Lung (tissue), 17 donors: ENCODE measurements at places on chromosomes 2 and 18. TPM values are rescaled to one million over a fixed set of nuclear protein-coding genes. Genes with fewer than 3 reads are reported as not detected.

- DNase-seq = no peak
- H3K4me3 ChIP-seq = no peak overlapping the region
- no peaks in the 10 kb centered on the region for H3K27me3 ChIP-seq
Measured at GRCh38 chr2:210839034-210839433, 282.6 kb downstream of the CPS1 start.

DNA sequence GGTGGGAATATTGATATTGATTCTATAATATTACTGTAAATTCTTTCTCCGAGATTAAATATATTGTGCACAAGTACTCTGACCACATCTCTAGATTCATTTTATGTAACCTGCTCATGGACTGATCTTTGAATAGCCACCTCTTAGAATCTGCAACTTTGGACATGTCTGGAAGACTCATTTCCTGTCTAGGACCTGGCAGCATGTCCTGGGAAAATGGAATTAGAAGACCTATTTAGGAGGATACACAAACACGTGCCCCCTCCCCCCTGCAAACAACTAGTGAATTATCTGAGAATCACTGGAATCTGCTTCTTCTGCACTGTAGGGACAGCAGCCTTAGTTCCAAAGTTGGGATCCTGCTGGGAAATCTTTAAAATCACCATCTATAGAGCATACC, 94.1 kb downstream of the UBE2E3 start:
- no peaks in the 10 kb centered on the region for H3K27me3 ChIP-seq
- no peak for DNase-seq
- no peaks in the 10 kb centered on the region for H3K36me3 ChIP-seq
- no peak overlapping the region for H3K27ac ChIP-seq
- no peak overlapping the region for H3K4me3 ChIP-seq

DNA sequence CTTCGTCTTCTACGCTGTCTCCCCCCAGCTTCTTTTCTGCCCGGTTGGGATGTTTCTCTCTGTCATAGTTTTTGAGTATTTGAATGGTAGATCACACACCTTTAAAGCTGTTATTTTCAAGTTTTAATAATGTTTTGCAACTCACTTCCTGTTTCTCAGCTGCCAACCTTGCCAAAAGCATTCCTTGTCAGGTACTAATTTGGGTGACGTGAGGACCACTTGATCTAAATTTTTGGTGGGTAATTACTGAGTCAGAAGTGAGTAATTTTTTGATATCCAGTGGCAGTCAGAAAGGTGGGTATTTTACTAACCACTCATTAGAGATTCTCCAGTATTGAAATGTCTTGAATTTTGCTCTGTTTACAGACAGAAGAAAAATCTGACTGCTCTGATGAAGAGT, 852.4 kb upstream of the FANCL start:
- H3K27me3 ChIP-seq = no peaks in the 10 kb centered on the region
- no peak for DNase-seq
- no peak overlapping the region for H3K4me3 ChIP-seq
- no peaks in the 10 kb centered on the region for H3K4me1 ChIP-seq

DNA sequence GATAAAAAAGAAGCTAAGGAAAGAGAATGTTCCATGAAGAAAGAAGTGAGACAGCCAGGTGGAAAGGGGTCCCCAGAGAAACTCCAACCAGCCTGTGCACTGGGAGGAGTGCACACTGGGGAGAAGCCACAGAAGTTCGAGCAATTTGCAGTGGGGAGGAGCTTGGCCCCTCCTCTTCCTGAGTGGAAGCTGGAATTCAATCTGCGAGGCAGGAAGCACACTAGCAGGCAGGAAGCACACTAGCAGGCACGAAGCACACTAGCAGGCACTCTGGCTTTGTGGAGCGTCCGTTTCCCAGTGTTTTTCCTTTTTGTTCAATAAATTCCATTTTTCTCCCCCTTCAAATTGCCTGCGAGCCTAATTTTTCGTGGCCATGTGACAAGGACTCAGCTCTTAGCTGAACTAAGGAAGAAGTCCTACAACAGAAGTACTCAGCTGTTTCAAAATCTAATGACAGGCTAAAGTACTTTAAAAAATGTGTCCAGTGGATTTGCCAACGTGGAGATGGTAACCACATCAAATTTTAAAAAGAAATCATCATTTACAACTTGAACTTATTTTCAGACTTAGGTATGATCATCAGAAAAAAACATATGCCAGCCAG, 21.4 kb upstream of the SPIRE1 start:
- H3K27me3 ChIP-seq = no peaks in the 10 kb centered on the region
- H3K4me3 ChIP-seq = no peak overlapping the region
- H3K36me3 ChIP-seq = peaks cover 10% of the 10 kb centered on the region
- H3K27ac ChIP-seq = peak overlapping the region; percentile 95

GRCh38 chr18:55390898-55391297, 197.1 kb downstream of the TCF4 start:
- peaks cover 19% of the 10 kb centered on the region for H3K4me1 ChIP-seq
- no peak overlapping the region for H3K27ac ChIP-seq
- no peaks in the 10 kb centered on the region for H3K36me3 ChIP-seq
- H3K27me3 ChIP-seq = no peaks in the 10 kb centered on the region

DNA sequence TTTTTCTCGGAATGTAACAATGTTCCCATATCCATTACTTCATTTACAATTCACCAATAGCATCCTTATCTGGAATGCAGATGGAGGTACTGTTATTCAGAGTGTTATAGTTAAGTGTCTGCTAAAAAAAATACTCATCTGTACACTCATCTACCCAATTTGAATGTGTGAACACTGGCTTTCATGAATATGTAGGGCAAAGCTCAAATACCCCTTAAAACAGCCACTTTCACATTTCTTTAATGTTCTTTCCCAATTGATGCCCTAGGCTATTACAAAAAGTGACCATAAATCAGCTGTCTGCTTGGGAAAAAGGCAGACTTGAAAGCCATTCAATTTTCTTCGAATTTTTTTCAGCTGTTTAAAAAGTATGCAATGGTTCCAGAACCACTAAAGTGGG, 796.3 kb upstream of the FSHR start:
- H3K4me3 ChIP-seq = no peak overlapping the region
- H3K27ac ChIP-seq = no peak overlapping the region
- no peaks in the 10 kb centered on the region for H3K27me3 ChIP-seq
- peaks cover 2% of the 10 kb centered on the region for H3K4me1 ChIP-seq
- no peak for DNase-seq

- no peaks in the 10 kb centered on the region for H3K4me1 ChIP-seq
- H3K27ac ChIP-seq = no peak overlapping the region
- H3K36me3 ChIP-seq = no peaks in the 10 kb centered on the region
- no peaks in the 10 kb centered on the region for H3K27me3 ChIP-seq
- DNase-seq = no peak
Measured at GRCh38 chr2:213281156-213281555, 3.1 kb upstream of the SPAG16 start.

- H3K4me3 ChIP-seq = no peak overlapping the region
- no peak overlapping the region for H3K27ac ChIP-seq
- no peaks in the 10 kb centered on the region for H3K27me3 ChIP-seq
- H3K36me3 ChIP-seq = no peaks in the 10 kb centered on the region
Measured at GRCh38 chr18:22822841-22823508, 110.2 kb upstream of the RBBP8 start.

DNA sequence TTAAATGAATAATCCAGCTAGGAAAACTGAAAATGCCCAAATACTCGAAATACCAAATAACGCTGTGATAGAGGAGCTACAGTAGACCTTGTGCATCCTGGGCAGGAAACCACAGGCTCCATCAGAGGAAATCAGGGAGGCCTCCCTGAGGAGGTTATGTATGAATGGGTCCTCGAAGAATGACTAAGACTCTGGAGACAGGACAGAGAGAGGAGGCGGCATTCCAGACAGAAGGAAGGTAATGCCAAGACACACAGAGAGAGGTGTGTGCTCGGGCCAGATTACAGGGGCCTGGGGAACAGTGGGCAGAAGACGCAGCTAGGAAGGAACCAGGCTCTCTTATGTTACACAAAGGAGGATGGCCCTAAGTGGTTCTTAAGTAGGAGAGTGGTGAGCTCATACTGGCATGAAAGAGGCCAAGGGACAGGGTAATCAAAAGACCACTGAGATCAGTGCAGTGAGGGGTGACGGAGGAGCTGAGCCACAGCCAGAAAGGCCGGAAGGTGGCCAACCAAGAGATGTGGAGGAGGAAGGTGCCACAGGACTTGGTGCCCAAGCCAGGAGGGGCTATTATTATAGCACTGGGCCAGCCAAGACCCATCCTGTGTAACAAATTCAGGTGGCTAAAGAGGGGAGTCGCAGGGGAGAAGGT, 9.9 kb downstream of the ST3GAL5 start:
- H3K4me1 ChIP-seq = no peaks in the 10 kb centered on the region
- no peak for DNase-seq
- no peaks in the 10 kb centered on the region for H3K27me3 ChIP-seq
- no peak overlapping the region for H3K27ac ChIP-seq

DNAJC5G gene
- not detected for total RNA-seq

GRCh38 chr2:158393886-158394285, 62.7 kb downstream of the CCDC148 start:
- no peak overlapping the region for H3K27ac ChIP-seq
- DNase-seq = no peak
- H3K4me3 ChIP-seq = no peak overlapping the region

CPLX4 gene
- not detected for total RNA-seq

DNA sequence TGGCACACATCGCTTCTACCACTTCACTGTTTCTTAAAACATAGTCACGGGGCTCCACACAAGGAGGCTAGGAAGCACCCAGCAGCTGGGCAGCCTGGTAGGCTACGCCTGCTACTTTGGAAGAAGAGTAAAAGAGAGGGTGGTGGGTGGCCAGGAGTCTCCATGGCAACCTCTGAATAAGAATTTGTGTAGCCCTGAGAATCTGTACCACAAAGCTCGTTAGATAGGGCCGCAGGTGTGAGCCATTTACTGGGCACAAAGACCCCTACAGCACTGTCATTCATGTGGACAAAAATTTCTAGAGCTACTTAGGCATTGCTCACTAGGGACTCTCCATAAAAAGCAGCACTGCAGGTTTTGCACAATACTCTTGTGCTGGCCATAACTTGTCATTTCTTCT, 166.4 kb upstream of the MSH6 start:
- H3K4me3 ChIP-seq = no peak overlapping the region
- H3K36me3 ChIP-seq = no peaks in the 10 kb centered on the region
- no peaks in the 10 kb centered on the region for H3K4me1 ChIP-seq
- no peaks in the 10 kb centered on the region for H3K27me3 ChIP-seq
- DNase-seq = no peak

- DNase-seq = no peak
- H3K27me3 ChIP-seq = no peaks in the 10 kb centered on the region
- H3K27ac ChIP-seq = no peak overlapping the region
- H3K36me3 ChIP-seq = no peaks in the 10 kb centered on the region
Measured at GRCh38 chr2:3769766-3770165, 66.4 kb downstream of the DCDC2C start.

- H3K4me3 ChIP-seq = no peak overlapping the region
- H3K27ac ChIP-seq = peak overlapping the region; percentile 6
- no peaks in the 10 kb centered on the region for H3K27me3 ChIP-seq
- H3K4me1 ChIP-seq = peaks cover 32% of the 10 kb centered on the region
- no peaks in the 10 kb centered on the region for H3K36me3 ChIP-seq
Measured at GRCh38 chr2:39497082-39497801, 60.2 kb upstream of the MAP4K3 start.

- DNase-seq = no peak
- H3K36me3 ChIP-seq = no peaks in the 10 kb centered on the region
- no peaks in the 10 kb centered on the region for H3K4me1 ChIP-seq
- H3K27me3 ChIP-seq = no peaks in the 10 kb centered on the region
Measured at GRCh38 chr2:177201919-177202346, 10.7 kb upstream of the HNRNPA3 start.

GRCh38 chr18:10205151-10205550, 249.3 kb upstream of the APCDD1 start:
- no peaks in the 10 kb centered on the region for H3K27me3 ChIP-seq
- no peaks in the 10 kb centered on the region for H3K36me3 ChIP-seq
- H3K4me3 ChIP-seq = no peak overlapping the region
- no peak overlapping the region for H3K27ac ChIP-seq
- DNase-seq = peak; percentile 79

ZNF512 gene
- total RNA-seq = 25.0 TPM

TLX2 gene
- total RNA-seq = not detected

DNA sequence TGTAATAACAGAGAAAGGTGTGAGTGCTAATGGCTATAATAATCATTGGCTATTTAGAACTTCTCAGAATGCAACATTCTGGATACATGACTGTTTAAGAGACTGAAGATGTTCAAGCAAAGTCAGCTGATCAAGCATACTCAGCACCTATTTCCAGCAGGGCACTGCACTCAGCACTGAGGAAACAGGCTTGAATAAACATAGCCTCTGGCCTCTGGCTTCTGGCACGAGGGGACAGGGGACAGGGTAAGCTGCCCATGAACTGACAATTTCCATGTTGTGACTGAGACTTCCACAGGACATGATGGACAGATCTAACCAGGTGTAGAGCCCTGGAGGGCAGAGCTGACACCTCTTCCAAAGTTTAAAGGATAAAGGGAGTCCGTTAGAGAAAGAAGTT, 1.3 kb downstream of the MARCO start:
- H3K27ac ChIP-seq = no peak overlapping the region
- no peaks in the 10 kb centered on the region for H3K4me1 ChIP-seq
- no peaks in the 10 kb centered on the region for H3K36me3 ChIP-seq
- DNase-seq = no peak

DTNA gene
- total RNA-seq = 23.8 TPM

DNA sequence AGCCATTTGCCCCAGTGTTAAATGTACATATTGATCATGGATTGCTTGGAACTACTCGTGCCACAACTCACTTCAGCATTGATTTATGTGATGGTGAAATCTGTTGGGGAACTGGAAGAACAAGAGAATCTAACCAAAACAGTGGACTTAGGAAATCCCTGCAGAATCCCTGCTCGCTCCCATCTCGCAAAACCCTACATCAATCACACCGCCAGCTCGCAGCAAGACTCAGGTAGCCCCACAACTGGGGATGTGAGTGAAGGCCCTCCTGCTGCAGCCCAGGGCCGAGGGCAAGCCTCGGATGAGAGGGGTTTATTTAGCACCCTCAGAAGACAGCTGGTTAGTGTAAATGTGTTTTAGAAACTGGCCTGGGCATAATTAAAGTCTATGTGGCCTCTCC, 171.6 kb downstream of the ANAPC1 start:
- no peak for DNase-seq
- H3K27me3 ChIP-seq = no peaks in the 10 kb centered on the region
- peaks cover 15% of the 10 kb centered on the region for H3K4me1 ChIP-seq
- H3K36me3 ChIP-seq = no peaks in the 10 kb centered on the region
- no peak overlapping the region for H3K4me3 ChIP-seq
- no peak overlapping the region for H3K27ac ChIP-seq

DNA sequence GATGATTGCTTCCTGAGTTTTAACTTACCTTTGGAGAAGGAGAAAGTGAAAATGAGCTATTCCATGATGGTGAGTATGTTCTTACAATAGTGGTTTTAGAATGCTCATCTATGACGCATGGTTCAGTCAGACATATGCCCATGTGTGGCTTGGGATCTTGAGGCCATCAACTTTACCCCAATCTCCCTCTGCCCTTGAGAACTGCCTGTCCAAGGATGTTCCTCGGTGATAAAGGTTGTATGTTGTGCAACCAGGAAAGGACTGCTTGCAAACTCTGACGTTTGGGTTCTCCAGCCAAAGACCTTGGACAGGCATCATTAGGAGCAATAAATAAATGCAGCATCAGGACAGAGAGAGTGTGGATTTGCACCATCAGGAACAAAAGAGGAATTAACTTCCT, 165.0 kb downstream of the ZEB2 start:
- no peaks in the 10 kb centered on the region for H3K36me3 ChIP-seq
- no peak overlapping the region for H3K4me3 ChIP-seq
